ENCODE measurements at places on chromosomes 7 and 10.

GRCh38 chr10:16259726-16260125, 177.1 kb upstream of the PTER start:
- no peak for DNase-seq

- DNase-seq, result no peak
These were observed 51.5 kb downstream of the CCNY start for GRCh38 chr10:35387768-35388167.

DNA sequence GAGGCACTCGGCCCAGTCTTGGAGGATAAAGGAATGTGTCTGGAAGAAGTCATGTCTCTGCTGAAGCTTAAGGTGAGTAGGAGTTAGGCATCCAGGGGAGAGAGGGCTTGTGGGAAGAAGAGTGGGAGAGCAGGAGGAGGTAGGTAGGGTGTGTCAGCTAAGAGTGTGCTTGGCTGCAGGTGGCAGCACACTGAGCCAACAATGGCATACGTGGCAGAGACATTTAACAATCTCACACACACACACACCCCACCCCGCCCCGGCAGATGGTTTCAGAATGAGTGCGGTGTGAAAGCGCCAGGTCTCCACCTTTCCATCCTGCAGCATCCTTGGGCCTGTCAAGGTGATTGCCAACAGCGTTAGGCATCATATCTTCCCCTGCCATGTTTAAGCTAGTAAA, 11.2 kb upstream of the ARPC1A start:
- no peak for DNase-seq

GRCh38 chr10:80472234-80473095, 18.4 kb downstream of the TSPAN14 start:
- no peak for DNase-seq

- DNase-seq, result no peak
These were observed 745 bp downstream of the DAGLB start for GRCh38 chr7:6446838-6447580.

GRCh38 chr7:72540923-72541322, 128.8 kb upstream of the CALN1 start:
- DNase-seq, result no peak

DNA sequence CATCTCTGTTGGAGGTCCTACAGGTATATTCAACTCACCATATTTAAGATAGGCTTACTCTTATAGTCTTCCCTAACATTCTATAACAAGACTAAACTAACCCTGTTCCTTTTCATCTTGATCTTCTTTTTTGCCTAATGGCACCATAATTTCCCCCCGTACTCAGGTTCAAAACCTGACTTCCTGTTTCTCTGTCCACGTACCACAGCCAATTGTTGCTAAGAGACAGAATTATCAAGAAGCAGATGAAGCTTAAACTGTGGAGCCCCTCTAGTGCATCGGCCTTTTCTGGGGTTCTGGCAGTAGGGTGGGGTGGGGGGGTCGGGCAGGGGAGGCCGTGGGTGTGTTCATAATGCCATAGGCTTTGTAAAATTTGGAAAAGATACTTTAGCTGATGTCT, 109.2 kb downstream of the EVX1 start:
- DNase-seq, result no peak

DNA sequence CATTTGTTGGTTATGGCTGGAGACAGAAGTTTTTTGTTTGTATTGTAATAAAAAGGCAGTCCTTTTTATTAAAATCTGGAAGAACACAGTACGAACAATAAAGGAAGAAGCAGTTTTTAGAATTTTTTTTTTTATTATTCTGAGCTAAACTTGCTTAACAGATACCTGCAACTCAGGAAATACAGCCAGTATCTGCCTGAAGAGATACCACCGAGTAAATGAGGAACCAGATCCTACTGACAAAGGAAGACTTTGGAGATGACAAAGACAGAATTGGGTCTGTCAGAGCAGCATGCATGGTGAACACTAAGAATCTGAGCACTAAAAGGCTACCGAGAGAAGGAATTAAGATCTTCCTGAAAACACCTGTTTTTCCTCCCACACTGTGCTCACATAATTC, 1335.9 kb upstream of the SORCS1 start:
- no peak for DNase-seq

- DNase-seq, result no peak
These were observed 2.2 kb upstream of the ATP6V0E2 start for GRCh38 chr7:149871576-149871975.

DNA sequence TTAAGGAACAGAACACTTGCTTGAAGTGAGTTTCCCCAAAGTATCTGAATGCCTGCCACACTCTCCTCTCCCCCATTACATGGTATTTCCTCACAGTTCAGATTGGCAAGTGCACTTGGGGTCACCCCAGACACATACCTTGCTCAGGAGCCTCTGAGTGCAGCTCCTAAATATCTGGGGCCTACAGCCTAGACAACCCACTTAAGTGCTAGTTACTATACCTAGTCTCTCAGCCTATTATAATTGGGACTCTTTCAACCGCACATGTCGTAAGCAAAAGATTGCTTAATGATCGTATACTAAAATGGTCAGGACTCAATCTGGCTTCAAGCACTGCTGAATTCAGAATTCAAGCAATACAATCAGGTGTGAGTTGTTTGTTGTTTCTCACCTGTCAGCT, 19.9 kb downstream of the TMEM176B start:
- no peak for DNase-seq

GRCh38 chr10:34384372-34384771, 430.7 kb downstream of the PARD3 start:
- no peak for DNase-seq

DNA sequence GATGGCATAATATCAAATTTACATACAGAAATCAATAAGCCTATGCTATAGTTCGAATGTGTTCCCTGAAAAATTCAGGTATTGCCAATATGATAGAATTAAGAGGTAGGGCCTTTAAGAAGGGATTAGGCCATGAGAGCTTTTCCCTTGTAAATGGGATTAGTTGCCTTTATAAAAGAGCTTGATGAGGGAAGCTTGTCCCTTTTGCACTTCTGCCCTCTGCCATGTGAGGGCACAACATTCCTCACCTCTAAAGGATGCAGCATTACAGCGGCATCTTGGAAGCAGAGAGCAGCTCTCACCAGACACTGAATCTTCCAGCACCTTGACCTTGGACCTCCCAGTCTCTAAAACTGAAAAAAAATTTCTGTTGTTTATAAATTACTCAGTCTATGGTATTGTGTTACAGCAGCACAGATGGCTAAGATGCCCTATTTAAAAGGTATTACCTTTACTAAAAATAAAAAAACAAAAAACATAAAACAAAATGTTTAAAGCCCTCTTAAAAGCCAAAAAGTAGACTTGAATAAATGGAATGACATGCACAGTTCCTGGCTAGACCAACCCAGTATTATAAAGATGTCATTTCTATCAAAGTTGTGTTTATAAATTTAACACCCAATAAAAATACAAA, 909.6 kb downstream of the REEP3 start:
- no peak for DNase-seq

DNA sequence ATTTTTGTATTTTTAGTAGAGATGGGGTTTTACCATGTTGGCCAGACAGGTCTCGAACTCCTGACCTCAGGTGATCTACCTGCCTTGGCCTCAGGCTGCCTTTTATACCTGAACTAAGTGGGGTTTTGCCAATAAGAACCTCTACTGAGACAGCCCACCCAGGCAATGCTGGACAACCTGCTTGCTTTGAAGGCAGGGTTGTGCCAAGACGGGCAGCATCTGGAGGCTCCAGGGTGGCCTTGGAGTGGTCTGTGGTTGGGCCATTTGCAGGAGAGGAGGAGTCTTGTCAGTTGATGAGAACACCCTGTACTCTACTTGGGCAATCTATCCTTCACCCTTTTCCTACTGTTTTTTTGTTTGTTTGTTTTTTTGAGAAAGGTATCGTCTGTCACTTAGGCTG, 75.3 kb upstream of the ZNF735 start:
- DNase-seq, result no peak

- DNase-seq, result no peak
These were observed 21.9 kb downstream of the FRA10AC1 start for GRCh38 chr10:93680412-93681047.

DNA sequence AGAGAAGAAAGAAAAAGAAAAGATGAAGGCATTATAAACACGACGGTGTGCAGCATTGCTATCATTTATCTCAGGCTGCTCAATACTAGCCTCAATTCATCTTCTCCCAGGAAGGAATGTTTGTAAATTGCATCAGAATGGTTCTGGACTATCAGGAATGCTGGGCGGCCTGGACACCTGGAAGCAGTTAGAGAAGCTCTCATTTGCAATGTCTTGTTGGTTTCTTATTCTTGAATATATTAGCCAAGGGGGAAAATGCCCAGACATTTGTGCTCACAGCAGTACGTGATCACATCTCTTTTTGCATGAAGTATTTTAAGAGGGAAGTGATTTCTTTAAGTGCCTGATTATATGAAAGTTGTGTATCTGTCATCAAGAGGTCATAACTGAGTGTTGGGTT, 85.6 kb upstream of the IMMP2L start:
- no peak for DNase-seq

DNA sequence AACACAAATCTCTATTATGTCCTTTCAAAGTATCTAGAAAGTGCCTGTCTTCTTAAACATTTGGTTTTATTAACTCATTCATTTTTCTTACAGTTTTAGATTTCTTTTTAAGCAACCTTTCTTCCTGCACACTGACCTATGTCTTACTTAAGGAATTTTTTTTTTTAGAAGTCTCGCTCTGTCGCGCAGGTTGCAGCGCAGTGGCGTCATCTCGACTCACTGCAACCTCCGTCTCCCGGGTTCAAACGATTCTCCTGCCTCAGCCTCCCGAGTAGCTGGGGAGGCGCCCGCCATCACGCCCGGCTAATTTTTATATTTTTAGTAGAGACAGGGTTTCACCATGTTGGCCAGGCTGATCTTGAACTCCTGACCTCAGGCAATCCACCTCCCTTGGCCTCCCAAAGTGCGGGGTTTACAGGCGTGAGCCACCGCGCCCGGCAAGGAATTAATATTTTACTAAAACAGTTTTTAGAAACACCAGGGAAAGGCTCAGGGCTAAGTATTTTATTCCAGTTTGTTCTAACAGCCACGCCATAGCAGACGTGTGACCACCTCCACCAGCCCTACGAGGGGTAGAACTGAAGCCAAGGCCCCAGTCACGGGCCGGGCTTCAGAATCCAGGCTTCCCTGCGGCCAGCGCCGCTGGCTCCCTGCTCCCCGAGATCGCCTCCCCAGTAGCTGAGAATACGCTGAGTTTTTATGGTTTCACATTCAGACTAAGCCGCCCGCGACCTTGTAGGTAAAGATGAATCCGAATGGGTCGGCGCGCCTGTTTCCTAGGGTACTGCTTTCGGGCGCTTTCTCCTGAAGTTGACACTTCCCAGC, 941 bp upstream of the LUC7L2 start:
- peak; percentile 56 for DNase-seq

DNA sequence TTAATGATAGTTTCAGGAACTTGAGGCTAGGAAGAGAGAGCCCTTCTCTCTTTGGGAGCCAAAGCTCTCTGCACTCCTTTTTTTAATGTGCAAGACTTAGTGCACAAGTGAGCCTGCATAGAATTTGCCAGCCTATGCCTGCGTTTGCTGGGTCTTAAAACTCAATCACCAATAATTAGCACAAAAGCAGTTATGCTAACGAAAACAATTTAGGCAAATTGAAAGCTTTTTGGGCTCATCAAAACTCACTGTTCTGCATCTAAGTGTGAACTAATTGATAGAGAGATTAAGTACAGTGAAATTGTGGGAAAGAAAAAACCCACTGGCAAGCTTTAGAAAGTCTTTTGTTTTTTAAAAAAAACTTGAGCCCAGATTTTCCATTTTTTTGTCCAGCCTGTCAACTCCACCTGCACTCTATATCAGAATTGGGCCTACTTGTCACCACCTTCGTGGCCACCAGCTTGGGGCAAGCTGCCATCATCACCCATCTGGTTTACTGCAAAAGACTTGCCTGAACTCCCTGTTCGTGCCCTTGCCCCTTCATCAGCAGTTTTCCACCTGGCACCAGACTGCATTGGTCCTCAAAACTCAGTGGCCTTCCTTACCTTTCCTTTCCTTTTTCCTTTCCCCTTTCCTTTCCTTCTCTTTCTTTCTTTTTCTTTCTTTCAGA, 37.8 kb downstream of the CRHR2 start:
- DNase-seq, result no peak

GRCh38 chr10:14526326-14526725, 195.6 kb upstream of the FRMD4A start:
- DNase-seq, result no peak

- DNase-seq, result no peak
These were observed 171.4 kb downstream of the DKK1 start for GRCh38 chr10:52485462-52485861.

GRCh38 chr10:59713196-59713821, 3.7 kb upstream of the SLC16A9 start:
- no peak for DNase-seq

DNA sequence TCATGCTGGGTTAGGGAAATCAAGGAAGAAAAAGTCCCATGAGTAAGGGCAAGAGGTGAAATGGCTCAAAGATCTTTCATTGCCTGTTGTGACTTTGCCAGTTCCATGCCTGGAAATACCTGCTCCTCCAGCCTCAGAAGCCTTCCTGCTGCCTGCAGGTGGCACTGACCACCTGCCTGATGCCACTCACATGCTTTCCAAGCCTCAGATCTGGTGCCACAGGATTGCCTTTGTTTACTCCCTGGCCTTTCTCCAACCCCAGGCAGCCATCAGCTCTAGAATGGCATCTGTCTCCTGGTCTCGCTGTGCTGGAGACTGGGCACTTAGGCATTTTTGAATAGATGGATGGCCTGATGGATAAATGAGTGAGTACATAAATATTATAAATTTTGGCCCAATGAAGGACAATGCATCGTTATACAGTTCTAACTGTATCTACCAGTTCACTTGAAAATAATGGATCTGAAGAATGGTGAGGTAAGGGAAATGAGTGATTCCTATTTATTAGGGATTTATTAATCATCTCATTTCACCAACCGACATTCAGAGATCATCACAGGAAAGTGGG, 657.2 kb downstream of the INHBA start:
- DNase-seq, result no peak

- DNase-seq, result no peak
These were observed 153.0 kb upstream of the FGFR2 start for GRCh38 chr10:121751191-121751760.

DNA sequence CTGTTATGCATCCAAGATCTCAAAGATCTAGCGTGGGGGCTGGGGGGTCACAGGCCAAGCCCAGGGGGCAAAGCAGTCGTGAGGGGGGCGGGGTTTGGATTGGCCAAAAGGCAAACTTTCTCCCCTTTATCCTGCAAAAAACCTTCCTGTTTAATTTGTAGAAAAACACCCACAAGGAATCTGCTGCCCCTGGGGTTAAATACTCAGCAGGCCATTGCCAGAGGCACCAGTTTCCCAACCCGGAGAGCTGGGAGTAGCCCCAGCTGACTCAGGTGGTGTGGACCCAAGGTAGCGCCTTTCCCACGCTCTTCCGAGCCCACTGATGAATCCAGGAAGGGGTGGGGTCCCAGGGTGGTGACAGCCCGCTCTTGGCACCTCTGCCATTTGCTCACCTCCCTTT, 21.4 kb downstream of the KCP start:
- DNase-seq, result no peak

- DNase-seq, result no peak
These were observed 95.1 kb upstream of the PPP2R2D start for GRCh38 chr10:131805696-131806095.

DNA sequence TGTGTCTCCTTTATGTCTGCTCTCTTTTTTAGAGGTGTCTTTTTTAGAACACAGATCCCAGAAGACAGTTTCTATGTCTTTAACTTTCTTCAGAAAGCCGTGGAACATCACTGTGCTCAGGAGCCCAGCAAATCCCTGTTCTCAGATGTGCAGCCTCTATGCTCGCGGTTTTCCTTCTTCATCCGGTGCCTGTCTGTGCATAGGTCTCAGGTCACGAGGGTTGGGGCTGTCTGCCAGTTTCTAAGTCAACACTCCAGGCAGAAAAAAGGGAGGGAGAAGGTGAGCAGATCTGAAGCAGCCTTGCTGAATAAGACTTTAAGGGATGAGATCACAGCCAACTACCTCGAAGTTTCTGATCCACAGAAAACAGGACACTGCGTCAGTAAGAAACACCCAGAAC, 68.5 kb downstream of the CRTAC1 start:
- no peak for DNase-seq

Measured in esophagus squamous epithelium (tissue), 5 donors.